ENCODE measurements at places on chromosomes 2 and 18. TPM values are rescaled to one million over a fixed set of nuclear protein-coding genes. Genes with fewer than 3 reads are reported as not detected.

DNA sequence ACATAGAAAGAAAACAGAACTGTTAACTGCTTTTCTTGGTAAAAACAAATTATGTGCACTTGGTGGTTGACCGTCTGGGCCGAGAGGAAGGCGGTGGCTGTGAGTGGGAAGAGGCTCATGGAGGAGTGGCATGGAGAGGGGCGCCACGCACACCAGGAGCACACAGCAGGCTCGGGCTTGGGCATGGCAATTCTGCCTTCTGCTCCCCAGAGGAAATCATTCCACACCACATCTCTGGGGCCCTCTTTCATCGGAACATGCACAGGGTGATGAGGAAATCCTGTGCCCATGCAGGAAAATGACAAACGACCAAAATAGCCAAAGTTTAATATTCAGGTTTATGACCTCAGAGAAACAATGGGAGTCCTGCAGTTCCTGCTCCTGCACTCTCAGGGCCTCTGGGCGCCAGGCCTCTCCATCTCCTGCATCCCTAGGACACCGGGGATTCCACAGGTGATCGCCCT lies 26.4 kb downstream of the WDFY1 start:
- no peak overlapping the region for H3K4me3 ChIP-seq
- peaks cover 5% of the 10 kb centered on the region for H3K4me1 ChIP-seq
- H3K27ac ChIP-seq = no peak overlapping the region
- no peaks in the 10 kb centered on the region for H3K27me3 ChIP-seq
- DNase-seq = no peak

GRCh38 chr2:191907545-191907944 lies 60.7 kb upstream of the CAVIN2 start:
- no peaks in the 10 kb centered on the region for H3K27me3 ChIP-seq
- no peak for DNase-seq
- no peak overlapping the region for H3K4me3 ChIP-seq
- H3K4me1 ChIP-seq = no peaks in the 10 kb centered on the region
- H3K36me3 ChIP-seq = no peaks in the 10 kb centered on the region
- no peak overlapping the region for H3K27ac ChIP-seq

DNA sequence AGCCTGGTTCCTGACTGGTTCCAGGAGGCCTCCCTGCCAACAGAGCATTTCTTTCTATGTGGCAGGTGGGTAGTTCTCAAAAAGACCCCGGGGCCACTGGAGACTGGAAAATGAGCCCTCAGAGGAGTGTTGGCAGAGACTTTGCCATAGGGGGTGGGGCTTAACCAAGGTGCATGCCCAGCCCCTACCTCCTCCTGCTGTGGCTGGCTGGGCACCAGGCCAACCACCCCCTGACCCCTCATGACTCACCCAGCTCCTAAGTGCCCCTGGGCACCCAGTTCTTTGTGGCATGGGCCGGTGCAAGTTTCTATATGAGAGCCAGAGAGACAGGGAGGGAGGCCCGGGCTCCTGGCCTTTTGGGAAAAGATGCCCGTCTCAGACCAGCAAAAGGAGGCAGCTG lies 98.2 kb upstream of the SMAD2 start:
- no peak overlapping the region for H3K27ac ChIP-seq
- no peaks in the 10 kb centered on the region for H3K27me3 ChIP-seq
- H3K36me3 ChIP-seq = no peaks in the 10 kb centered on the region
- no peak for DNase-seq
- H3K4me3 ChIP-seq = no peak overlapping the region

GRCh38 chr2:54942373-54942772 lies 107.9 kb downstream of the RTN4 start:
- H3K27me3 ChIP-seq = no peaks in the 10 kb centered on the region
- H3K36me3 ChIP-seq = no peaks in the 10 kb centered on the region
- H3K4me3 ChIP-seq = no peak overlapping the region
- H3K4me1 ChIP-seq = no peaks in the 10 kb centered on the region
- no peak overlapping the region for H3K27ac ChIP-seq

- H3K27me3 ChIP-seq = no peaks in the 10 kb centered on the region
- H3K27ac ChIP-seq = no peak overlapping the region
- H3K4me3 ChIP-seq = no peak overlapping the region
Measured at GRCh38 chr18:21141668-21142422, 30.2 kb upstream of the ROCK1 start.

TRIM54 gene
- 1.1 TPM for total RNA-seq

TFPI gene
- 21.9 TPM for total RNA-seq

- DNase-seq = no peak
- no peaks in the 10 kb centered on the region for H3K4me1 ChIP-seq
- no peak overlapping the region for H3K27ac ChIP-seq
Measured at GRCh38 chr2:19137433-19137832, 221.0 kb downstream of the OSR1 start.

C2orf66 gene
- total RNA-seq = 0.20 TPM

DNA sequence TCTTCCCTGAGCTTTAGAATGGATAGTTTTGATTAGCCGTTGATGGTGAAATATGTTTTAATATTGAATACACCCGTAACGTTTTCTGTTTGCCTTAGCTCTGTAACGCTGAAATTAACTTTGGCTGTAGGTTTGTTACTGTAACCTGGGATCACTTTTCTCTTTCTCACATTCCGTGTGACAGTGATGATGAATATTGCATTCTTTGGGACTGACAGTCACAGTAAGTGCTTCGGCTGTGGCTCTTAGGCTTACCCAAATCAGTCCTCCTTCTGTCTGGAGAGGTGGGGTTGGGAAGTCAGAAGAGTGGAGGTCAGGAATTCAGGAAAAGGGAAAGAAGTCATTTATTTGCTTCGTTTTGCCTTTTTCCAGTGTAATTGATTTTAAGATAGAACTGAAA lies 18.0 kb downstream of the RMC1 start:
- peaks cover 65% of the 10 kb centered on the region for H3K36me3 ChIP-seq
- H3K4me1 ChIP-seq = no peaks in the 10 kb centered on the region
- H3K27me3 ChIP-seq = no peaks in the 10 kb centered on the region
- no peak overlapping the region for H3K27ac ChIP-seq

DNA sequence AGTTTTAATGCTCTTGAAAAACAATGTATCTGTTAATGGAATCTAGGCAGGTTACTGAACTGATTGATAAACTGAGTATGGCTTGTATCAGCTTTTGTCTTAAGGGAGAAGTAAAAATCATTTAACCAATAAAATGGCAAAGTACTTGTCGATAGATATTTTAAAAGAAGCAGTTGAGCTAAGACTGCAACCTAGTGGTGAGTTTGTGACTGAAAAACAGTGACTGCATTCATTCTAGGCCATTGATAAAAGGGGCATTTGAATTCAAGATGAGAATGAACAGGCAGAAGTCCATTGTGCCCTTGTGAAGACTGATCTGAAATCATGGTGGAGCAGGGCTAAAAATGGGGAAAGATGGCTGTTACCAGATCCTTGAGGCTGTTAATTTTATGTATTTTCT lies 59.4 kb upstream of the MSTN start:
- no peaks in the 10 kb centered on the region for H3K27me3 ChIP-seq
- no peak overlapping the region for H3K27ac ChIP-seq
- DNase-seq = no peak
- H3K4me3 ChIP-seq = no peak overlapping the region
- H3K4me1 ChIP-seq = no peaks in the 10 kb centered on the region
- H3K36me3 ChIP-seq = no peaks in the 10 kb centered on the region

DARS1 gene
- total RNA-seq = 41.3 TPM

DNA sequence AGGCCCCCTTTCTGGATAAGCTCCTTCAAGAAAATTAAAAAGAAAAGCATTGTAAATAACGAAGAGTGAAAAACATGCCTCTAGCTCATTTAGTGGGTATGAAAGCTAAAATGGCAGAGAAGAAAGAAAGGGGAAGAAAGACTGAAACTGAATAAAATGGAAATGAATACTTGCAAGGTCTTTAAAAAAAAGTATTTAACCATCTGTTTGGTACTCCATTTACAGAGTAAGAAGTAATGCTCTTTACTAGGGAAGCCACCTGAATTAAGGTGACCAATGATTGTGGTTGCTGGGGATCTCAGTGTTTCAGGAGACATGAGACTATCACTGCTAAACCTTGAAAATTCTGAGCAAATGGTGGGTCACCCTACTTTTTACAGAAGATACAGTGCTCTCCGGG lies 17.7 kb upstream of the ARL5A start:
- no peaks in the 10 kb centered on the region for H3K36me3 ChIP-seq
- DNase-seq = no peak
- no peak overlapping the region for H3K27ac ChIP-seq
- no peak overlapping the region for H3K4me3 ChIP-seq

GRCh38 chr2:185291035-185291647 lies 447.5 kb upstream of the FSIP2 start:
- H3K4me3 ChIP-seq = no peak overlapping the region
- no peaks in the 10 kb centered on the region for H3K4me1 ChIP-seq
- peak; percentile 73 for DNase-seq
- no peaks in the 10 kb centered on the region for H3K27me3 ChIP-seq
- H3K27ac ChIP-seq = no peak overlapping the region
- H3K36me3 ChIP-seq = no peaks in the 10 kb centered on the region

DNA sequence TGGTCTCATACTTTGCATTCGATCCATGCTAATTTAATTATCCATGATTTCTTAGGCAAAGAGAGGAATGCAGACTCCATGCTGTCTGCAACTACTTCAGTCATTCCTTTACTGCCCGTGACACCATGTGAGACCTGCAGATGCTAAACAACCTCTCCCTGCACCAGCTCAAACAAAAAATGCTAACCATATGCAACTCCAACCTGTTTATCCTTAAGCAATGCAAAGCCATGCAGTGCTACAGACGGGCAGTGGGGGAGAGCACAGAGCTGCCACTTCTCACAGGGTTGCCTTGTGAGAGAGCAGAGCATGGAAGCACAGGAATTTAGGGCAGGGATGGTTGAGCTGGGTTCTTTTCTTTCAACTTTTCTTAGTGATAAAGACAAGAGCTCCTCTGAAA lies 74.9 kb upstream of the KLHL14 start:
- no peaks in the 10 kb centered on the region for H3K4me1 ChIP-seq
- H3K36me3 ChIP-seq = no peaks in the 10 kb centered on the region
- H3K4me3 ChIP-seq = no peak overlapping the region
- H3K27me3 ChIP-seq = no peaks in the 10 kb centered on the region
- H3K27ac ChIP-seq = no peak overlapping the region

DNA sequence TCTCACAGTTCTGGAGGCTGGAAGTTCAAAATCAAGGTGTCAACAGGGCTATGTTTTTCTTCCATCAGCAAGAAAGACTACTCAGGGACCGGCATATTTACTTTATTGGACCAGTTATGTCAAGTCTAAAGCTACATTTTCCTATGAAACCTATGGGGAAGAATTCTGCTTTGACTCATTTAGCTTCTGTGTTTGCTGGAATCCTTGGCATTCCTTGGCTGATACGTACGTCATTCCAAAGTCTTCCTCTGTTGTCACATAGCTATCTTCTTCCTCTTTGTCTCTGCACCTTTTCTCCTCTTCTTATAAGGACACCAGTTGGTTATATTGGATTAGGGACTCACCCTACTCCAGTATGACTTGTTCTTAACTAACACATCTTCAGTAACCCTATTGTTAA lies 137.4 kb upstream of the FBXO11 start:
- H3K4me1 ChIP-seq = no peaks in the 10 kb centered on the region
- H3K27ac ChIP-seq = no peak overlapping the region
- H3K27me3 ChIP-seq = no peaks in the 10 kb centered on the region
- DNase-seq = no peak

GAL3ST2 gene
- not detected for total RNA-seq

DNA sequence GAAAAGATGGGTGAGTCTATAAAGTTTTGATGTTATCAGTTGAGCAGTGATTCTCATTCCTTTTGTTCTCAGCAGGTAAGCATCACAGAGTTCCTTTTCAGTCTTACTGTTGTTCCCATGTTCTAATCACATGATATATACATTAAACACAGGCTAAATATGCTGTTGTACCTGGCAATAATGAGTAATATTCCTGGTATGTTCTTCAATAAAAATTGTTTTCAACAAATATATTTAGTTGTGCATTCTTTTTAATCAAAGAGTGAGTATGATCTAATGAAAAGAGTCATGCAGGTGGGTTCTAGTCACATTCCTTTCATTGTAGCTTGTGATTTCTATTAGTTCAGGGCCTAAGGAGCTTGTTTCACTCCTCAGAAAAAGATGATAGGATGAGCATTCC lies 288.3 kb upstream of the NETO1 start:
- H3K27me3 ChIP-seq = no peaks in the 10 kb centered on the region
- no peak overlapping the region for H3K27ac ChIP-seq
- H3K36me3 ChIP-seq = no peaks in the 10 kb centered on the region

KCNJ3 gene
- 0.87 TPM for total RNA-seq

DNA sequence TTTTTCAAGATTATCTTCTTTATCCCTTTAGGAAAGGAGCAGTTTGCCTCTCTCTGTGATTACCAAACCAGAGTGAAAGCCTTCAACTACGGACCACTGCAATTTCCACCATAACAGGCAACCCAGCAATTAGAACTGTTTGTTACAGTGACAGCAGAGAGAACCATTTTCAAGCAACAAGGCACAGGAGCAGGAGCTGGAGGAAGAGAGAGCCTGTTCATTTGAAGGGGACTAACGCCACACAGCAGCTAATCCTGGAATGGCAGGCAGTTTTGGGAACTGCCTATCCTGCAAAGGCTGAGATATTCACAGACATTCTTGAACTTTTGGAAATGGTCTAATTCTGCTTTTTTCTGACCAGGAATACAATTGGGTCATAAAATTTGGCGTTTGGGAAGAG lies 1541.9 kb upstream of the PIK3C3 start:
- no peak for DNase-seq
- H3K4me3 ChIP-seq = no peak overlapping the region
- H3K4me1 ChIP-seq = no peaks in the 10 kb centered on the region
- H3K27ac ChIP-seq = no peak overlapping the region
- H3K36me3 ChIP-seq = no peaks in the 10 kb centered on the region

GRCh38 chr2:202774104-202774503 lies 97.5 kb downstream of the ICA1L start:
- no peaks in the 10 kb centered on the region for H3K27me3 ChIP-seq
- no peak overlapping the region for H3K27ac ChIP-seq
- no peak overlapping the region for H3K4me3 ChIP-seq
- H3K36me3 ChIP-seq = no peaks in the 10 kb centered on the region
- peaks cover 2% of the 10 kb centered on the region for H3K4me1 ChIP-seq

SLC23A3 gene
- total RNA-seq = 0.86 TPM
